HepG2 (cell line): ENCODE measurements at places on chromosomes 12 and 14.

DNA sequence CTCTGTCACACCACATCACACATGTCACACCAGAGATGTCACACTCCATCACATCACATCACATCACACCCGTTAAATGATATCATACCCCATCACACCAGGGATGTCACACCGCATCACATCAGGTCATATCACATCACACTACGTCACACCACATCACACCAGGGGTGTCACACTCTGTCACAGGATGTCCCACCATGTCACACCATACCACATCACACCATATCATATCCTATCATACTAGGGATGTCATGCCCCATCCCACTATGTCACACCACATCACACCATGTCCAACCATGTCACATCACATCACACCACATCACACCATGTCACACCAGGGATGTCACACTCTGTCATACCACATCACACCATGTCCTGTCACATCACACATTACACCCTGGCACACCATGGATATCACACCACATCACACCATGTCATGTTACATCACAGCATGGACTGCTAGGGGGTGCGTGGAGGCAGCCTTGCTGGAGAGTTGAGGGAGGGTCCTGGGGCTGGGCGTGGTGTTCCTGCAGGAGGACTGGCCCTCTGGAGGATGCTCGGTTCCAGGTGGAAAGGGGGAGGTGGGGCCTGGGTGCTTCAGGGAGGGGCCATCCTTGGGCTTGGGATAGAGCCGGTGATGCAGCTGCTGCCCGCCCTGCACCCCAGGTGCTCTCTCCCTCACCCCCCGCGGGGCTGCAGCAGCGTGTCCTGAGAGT is 134.6 kb downstream of the TMEM121 start:
- no peak for DNase-seq

- DNase-seq, result no peak
Observed at GRCh38 chr12:67807814-67808213, 159.3 kb downstream of the DYRK2 start.

DNA sequence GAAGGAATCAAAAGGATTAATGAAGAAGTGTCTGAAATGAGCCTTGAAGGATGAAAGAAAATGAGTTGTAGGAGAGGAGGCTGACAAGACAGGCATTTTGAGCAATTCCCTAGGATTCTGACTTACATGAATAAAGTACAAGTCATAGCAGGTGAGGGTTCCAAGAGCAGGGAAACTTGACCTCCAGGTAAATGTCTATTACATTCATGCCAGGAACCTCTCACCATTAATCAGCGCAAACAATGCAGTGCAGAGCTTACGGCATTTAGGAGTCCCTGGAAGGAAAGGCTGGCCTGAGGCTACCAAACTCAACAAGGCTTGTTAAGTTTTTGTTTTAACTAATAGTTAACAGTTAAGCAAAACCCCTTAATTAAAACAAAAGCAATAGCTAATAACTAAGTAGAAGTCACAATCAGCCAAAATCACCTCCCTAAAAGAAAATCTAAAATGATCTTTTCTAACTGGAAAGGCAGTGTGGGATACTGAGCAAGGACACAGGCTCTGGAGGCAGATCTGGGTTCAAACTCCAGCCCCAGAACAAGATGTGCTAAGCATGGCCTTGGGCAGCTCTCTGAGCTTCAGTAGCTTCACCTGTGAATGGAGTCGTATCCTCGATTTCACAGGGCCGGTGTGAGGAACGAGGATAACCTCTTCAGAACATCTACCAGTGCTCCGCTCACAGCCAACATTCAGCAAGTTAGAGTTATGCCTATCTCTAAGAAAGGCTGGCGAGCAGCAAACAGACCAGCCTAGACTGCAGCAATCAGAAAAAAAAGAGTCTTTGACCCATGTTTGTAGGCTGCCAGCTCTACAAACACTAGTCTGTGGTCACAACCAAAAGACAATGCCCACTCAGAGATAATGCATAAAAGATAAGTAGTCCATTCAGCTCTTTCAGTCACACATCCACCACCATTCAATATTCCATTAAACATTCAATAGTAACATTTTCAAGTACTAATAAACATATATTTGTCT is 16.9 kb downstream of the PPTC7 start:
- DNase-seq, result peak; percentile 78

DNA sequence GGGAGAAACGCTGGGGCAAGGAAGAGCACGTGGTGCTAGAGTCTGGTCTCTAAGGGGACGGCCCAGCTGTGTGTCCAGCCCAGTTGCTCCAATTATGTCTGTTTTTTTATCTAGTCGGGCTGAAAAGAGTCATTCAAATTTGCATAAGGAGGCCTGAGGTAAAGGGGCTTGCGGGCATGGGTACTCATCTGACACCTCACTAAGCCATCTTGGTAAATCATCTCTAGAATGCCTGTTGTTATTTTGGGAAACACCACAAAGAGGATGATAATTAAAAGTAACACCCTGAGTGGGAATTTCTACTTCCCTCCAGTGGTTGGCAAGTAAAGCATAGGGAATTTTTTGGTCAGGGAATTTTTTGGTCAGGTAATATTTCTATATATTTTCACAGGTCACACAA is 196.1 kb upstream of the ALG10B start:
- DNase-seq, result no peak

- DNase-seq, result no peak
Observed at GRCh38 chr14:33404054-33404453, 465.4 kb downstream of the NPAS3 start.

- no peak for DNase-seq
Observed at GRCh38 chr14:59630288-59630963, 53.8 kb upstream of the CCDC175 start.

DNA sequence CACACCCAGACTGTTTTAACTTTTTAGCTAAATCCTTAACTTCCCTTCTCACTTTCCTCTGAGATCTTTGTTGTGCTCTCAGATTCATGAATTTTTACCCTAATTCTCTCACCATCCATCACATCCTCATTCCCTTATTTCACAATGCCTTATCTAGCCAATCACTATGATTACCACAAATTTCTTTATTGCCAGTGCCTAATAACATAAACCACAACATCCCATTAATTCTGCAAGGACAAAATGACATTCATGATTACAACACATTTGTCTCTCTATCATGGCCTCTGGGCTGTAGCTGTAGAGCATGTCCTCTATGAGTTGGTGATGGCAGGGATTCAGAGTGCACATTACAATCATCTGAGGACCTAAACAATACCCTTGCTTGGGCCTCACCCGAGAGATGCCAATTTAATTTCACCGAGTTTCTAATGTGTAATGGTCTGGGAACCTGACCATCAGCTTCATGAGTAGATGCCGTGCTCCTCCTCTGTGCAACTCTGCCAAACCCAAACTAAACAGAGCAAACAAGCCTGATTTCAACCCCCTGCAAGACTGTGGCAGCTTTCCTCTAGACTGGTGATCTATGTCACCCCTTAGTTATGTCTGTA is 99.3 kb downstream of the SPTSSA start:
- no peak for DNase-seq

GRCh38 chr12:92335831-92336230 is 190.2 kb upstream of the BTG1 start:
- no peak for DNase-seq

GRCh38 chr14:74913986-74914573 is 9.0 kb downstream of the RPS6KL1 start:
- peak; percentile 62 for DNase-seq

DNA sequence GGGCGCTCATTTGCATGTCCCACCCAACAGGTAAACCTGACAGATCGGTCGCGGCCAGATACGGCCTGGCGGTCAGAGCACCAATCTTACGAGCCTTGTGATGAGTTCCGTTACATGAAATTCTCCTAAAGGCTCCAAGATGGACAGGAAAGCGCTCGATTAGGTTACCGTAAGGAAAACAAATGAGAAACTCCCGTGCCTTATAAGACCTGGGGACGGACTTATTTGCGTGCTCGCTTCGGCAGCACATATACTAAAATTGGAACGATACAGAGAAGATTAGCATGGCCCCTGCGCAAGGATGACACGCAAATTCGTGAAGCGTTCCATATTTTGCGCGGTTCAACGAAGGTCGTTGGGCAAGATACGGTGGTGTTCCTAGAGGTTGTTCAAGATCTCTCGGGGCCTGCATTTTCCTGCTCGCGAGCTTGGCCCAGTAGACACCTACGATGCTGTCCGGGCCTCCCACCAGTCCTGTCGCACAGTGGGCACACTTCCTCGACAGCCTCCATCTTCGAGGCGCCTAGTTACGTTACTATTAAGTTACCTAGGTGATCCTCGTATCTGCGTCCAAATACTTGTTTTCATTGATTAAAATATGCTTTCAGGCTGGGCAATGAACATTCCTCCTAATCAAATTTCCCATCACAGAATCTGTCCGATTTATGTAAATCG is at the start of gene RNU6-7:
TSS of gene RNU6-7 (plus strand) at position 230 of the 675 bp plus-strand sequence.
- DNase-seq, result peak; percentile 61

DNA sequence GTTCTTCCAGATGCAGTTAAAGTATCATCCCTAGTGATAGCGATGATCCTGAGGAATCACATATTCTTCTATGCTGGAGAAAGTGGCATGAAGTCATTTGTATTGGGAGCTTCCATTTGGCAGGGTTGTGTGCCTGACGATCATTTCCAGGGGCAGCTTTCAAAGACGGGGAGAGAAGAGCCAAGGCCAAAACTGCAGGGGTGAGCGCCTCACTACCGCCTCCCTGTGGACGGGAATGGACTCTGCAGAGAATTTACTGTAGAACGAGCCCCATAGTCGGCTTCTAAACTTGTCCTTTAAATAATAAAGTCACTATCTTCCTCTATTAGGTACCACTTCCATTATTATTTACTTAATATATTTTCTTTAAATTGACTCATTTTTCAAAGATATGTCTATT is 555.9 kb upstream of the TMEM132C start:
- DNase-seq, result no peak

GRCh38 chr12:3965046-3965445 is 91.8 kb upstream of the PARP11 start:
- no peak for DNase-seq

DNA sequence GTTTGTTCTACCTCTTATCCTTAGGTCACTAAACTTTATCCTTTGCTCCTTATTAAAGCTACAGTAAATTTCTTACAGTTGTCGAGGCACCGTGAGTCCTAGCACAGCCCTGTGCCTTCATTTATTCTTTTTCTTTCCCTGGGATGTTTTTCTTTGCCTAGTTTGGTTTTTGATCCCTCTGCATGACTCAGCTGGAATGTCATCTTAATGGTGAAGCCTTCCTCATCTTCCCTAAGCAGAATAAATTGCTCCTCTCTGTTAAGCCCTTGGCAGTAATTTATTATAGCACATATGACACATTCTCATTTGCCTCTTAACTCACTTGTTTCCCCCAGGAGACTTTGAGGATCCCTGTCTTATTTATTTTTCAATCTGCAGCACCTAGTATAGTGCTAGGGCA is 16.6 kb downstream of the ACTR10 start:
- DNase-seq, result no peak

- DNase-seq, result no peak
Observed at GRCh38 chr12:4271717-4272423, 1.7 kb upstream of the CCND2 start.

GRCh38 chr14:38848243-38848935 is 254.6 kb downstream of the SEC23A start:
- no peak for DNase-seq

- DNase-seq, result peak; percentile 90
Observed at GRCh38 chr12:64656429-64656828, 46.1 kb downstream of the RASSF3 start.

GRCh38 chr12:26126340-26127284 is 1.8 kb upstream of the BHLHE41 start:
- peak; percentile 28 for DNase-seq

GRCh38 chr12:53700567-53700966 is 24.7 kb upstream of the ATP5MC2 start:
- no peak for DNase-seq

GRCh38 chr14:73753124-73753886 is 39.1 kb upstream of the PNMA1 start:
- DNase-seq, result peak; percentile 84

DNA sequence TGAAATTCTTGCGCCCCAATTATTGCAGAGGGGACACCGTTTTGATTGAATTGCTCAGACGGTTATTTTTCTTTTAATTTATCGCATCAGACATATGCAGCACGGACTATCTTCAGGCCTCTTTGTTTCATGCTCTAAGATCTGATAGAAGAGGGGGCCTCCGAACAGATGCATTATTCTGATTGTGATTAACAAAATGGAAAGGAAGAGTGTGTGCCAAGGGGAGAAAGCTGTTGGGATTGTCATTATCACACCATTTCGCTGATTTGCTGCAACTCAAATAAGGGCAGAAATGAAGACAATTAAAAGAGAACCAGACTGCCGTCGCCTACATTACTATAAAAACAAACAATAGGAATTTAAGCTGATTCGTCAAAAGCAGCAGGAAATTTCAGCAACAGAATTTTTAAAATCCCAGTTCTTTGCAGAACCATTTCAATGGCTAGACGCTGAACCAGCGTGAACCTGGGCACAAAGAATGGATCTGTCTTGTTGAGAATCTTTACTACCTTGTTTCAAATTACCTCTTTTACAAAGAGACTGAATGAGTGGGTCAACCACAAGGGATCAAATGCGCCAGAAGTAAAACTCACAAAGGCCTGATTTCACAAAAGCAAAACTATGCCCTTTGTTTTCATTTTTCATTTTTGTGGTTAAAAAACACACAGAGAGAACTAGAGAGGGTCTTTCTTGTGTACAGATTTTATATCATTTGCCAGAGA is 30.6 kb downstream of the TMEM132D start:
- no peak for DNase-seq

GRCh38 chr14:101363261-101363555 is 198.1 kb upstream of the DIO3 start:
- no peak for DNase-seq

- DNase-seq, result no peak
Observed at GRCh38 chr12:62446754-62447452, 19.7 kb upstream of the MON2 start.

DNA sequence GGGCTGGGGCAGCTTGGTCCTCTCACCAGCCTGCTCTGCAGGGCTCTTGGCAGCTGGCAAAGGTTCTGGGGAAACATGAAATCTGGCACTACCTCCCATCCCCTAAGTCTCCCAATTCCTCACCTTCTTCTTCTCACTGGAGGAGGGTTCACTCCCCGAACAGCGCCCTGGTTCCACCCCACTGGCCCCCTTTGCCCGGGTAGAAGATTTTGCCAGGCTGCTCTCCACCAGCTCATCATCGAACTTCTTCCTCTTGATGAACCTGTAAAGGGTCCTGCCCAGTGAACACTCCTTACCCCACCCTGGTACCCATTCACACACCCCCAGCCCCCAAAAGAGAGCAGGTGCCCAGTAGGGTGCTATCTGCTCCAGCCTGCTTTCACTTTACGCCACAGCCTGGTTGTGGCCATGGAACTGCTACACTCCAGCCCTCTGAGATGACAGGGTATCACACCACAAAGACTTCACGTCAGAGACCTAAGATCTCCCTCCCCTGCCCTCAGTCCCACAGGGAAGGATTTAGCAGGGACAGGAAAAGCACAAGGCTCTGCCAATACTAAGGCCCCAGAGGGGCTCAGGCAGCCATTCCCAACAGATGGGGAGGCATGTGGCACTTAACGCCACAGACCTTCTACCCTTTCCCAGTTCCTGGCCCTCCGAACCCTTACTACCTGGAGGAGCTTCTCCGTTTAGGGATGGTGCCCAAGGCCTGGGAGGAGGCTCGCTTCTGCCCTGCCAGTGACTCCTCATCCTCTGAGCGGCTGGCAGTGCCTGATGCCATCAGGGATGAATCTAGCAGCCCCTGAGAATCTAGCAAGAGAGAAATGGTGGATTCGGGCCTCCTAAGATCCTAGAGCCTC is 2.3 kb downstream of the MCRS1 start:
- DNase-seq, result no peak
